ENCODE measurements at places on chromosomes 2 and 18.

GRCh38 chr2:100192825-100193224 lies 50.4 kb upstream of the AFF3 start:
- DNase-seq = no peak

DNA sequence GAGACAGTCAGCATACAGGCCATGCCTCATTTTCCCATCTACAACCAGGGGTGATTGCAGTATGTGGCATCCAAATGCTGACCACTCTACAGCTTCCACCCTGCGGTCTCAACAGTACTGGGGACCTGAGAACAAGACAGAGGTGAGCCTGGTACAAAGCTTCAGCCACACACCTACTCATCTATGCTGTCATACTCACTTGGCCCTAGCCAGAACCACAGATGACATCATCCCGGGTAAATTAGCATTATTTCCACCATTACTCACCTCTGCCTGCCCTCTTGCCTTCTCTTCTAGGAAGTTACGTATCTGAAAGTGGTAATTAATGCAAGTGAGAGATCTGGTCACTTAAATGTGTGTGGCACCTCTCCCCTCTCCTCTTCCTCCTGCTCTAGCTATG lies 208.2 kb upstream of the ARL4C start:
- no peak for DNase-seq

DNA sequence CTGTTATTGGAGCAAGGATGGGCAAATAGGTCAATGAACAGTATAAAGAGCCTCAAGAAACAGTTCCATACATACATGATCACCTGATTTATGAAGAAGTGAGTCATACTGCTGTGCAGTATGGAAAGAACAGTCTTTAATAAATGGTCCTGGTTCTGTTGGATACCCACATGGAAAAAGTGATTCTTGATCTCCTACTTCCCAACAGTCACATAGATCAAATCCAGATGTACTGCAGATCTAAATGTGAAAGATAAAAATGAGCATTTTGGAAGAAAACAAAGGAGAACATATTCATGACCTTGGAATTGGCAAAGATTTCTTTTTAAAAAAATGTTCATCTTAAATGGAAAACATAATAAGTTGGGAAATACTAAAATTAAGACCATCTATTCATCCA lies 75.8 kb downstream of the CCDC148 start:
- DNase-seq = no peak

GRCh38 chr2:51213826-51214225 lies 181.9 kb upstream of the NRXN1 start:
- no peak for DNase-seq

- no peak for DNase-seq
Measured at GRCh38 chr2:14626873-14627272, 5.6 kb upstream of the LRATD1 start.

- no peak for DNase-seq
Measured at GRCh38 chr2:121595012-121595891, 54.0 kb downstream of the CLASP1 start.

- DNase-seq = no peak
Measured at GRCh38 chr2:135212757-135213156, 160.7 kb downstream of the RAB3GAP1 start.

DNA sequence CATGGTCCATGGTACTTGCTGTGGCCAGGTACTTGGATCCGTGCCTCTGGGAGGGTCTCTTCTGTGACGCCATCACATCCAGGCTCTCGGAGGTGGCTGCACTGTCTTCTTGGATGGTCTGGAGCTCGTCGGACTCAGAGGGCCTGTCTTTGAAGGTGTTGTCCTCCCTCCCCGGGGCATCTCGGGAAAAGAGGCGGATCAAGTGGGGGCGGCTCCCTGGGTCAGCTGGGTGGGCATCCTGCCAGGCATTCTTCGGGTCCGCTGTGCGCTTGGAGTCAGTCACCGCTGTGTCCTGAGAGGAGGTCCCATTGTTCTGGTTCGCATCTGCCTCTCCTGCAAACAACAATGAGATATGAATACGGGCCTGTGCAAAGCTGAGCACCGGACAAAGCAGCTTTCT lies 115.6 kb downstream of the MBP start:
- DNase-seq = no peak

DNA sequence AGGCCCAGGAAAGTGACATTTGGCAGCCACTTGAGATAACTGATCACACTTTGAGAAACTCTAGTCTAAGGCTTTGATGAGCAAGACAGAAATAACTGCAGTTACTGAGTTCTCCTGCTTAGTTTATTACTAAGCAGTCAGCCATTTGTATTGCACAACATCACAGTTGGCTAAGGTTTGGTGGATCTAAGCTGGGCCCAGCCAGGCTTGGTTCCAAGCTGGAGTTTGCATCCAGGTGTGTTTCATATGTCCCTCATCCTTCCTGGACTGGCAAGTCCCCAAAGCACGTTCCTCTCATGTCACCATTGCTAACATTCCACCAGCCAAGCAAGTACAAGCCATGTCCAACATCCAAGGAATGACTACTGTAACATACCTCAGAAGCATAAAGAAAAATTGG lies 71.3 kb upstream of the ZNF532 start:
- no peak for DNase-seq

- no peak for DNase-seq
Measured at GRCh38 chr2:211103989-211104388, 547.6 kb downstream of the CPS1 start.

DNA sequence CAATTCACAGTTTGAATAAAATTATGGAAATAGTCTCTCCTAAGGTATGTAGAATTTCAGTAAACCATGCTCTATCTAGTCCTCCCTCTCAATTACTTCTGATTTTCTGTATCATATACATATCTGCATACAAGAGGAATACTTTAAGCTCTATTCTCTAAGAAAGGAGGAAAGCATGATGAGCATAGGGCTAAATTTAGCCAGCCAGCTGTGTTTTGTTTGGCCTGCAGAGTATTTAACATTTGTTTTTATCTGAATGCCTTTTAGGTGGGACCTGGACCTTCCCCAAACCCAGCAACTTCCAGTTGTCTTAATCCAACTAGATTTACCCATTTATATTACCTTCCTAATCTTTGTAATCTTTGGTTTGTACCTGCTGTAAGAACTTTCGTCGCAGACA lies 42.2 kb upstream of the FAM117B start:
- DNase-seq = no peak

- no peak for DNase-seq
Measured at GRCh38 chr2:187320846-187321245, 127.2 kb downstream of the CALCRL start.

DNA sequence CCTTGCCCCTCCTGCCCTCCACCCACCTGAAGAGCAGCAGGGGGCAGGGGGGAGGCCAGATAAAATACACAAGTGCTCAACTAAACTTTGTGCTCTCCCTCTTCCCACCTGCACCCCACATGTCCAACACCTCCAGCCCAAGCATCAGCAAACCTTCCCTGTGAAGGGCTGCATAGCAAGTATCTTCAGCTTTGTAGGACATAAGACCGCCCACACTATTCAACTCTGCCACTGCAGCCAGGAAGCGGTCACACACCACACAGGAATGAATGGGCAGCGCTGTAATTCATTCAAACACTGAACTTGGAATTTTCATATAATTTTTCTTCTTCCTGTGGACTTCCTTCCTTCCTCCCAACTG lies 27.5 kb downstream of the TFCP2L1 start:
- DNase-seq = no peak

GRCh38 chr2:234840336-234840735 lies 111.5 kb upstream of the SH3BP4 start:
- no peak for DNase-seq

DNA sequence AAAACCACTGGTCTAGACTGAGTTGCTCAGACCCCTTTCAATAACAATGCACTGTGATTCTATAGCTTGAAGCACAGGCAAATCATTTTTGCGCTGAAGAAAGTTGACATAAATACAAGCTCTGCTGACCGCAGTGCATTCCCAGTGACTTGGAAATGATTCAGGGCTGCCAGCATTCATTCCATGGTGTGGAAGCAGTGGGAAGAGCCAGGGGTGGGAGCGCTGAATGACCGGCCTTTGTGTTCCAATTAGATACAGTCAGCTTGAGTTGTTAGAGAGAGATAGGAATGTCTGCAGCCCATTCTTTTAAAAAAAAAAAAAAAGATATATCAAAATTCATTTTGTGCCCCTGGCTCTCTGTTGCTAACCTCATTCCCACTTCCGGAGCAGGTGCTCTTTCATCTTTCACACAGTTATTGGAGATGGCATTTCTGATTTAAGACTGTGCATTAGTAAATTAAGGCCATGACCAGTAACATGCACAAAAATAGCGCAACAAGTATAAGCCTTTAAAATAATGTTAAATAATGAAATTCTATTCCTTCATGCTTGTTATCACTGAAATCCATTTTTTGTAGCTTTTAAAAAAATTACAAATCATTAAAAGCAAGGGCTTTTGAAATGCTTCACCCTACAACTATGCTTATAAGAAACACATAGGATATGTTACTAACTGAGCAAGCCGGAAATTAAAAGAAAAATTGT lies 59.4 kb upstream of the CTLA4 start:
- no peak for DNase-seq
